GM23338 (cell line): ENCODE measurements at places on chromosomes 11 and 22.

GRCh38 chr11:46306296-46306853, 28.9 kb downstream of the CREB3L1 start:
- DNase-seq, result peak; percentile 44

- peak; percentile 39 for DNase-seq
Observed at GRCh38 chr11:68329978-68330699, 17.7 kb downstream of the LRP5 start.

- no peak for DNase-seq
Observed at GRCh38 chr11:128521682-128522054, 65.7 kb downstream of the ETS1 start.

DNA sequence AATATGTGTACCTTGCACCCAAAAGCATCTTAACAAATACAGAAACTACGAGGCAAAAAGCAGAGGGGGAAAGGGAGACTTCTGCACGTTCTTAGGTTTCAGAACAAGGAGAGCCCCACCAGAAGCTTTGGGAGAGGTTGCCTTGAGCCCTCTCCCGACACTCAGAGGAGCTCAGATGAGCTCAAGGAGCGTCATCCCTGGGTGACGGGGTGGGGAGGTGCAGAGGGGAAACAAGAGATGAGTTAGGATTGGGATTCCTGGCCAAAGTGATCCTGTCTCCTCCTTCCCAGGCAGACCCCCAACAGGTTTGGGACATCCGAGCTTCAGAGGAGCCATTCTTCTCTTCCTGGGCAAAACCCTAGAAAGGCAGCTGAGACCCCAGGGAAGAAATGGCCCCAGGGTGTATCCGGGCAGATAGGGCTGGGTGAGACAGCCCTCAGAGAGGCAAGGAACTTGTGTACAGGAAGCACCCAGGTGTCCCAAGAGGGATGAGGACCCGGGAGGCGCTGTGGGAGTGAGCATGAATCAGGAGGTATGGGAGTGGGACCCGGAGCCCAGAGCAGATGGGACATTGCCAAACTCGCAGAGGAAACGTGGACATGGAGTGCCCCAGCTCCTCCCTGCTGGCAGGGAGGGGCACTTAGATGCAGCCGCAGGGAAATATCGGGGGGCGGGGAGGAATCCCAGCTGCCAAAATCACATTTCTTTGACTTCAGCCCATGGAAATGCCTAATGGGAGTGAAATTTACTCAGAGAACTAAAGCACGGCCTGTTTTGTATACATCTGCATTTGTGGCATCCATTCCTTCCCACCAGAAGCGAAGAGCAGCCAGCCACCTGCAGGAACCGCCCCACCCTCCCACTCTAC, 12.4 kb downstream of the C1QTNF6 start:
- DNase-seq, result no peak

DNA sequence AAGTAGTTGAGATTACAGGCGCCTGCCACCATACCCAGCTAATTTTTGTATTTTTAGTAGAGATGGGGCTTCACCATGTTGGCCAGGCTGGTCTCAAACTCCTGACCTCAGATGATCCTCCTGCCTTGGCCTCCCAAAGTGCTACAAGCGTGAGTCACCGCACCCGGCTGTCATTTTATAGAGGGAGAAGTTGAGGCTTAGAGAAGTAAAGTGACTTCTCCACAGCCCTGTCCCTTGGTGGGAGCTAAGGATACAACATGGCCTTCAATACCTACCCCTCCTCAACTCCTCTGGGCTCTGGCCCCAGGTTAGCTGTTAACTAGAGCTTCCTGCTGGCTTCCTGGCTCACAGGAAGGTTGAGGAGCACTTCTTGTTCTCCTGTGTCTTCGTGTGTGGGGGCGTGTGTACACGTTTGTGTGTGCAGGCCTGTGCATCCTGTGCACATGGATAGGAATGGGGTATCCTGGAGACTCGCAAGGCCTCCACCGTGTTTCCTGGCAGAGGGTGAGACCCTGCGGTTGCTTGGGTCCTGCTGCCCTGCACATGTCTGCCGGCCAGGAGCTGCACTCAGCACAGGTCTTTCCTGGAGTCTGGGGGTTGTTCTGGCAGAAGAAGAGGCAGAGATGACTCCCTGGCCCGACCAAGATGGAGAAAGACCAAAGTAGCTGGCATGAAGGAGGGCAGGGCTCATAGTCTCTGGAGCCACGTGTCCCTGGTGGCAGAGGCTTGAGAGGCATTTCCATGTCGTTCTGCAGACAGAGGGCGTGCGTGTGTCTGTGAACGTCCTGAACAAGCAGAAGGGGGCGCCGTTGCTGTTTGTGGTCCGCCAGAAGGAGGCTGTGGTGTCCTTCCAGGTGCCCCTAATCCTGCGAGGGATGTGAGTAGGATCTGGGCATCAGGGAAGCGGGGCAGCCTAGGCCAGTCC, 2.4 kb downstream of the SIDT2 start:
- DNase-seq, result peak; percentile 95

GRCh38 chr11:79493555-79494171, 52.8 kb upstream of the TENM4 start:
- DNase-seq, result peak; percentile 97

- DNase-seq, result no peak
Observed at GRCh38 chr22:22565981-22566380, 6.9 kb upstream of the PRAME start.

- DNase-seq, result no peak
Observed at GRCh38 chr11:64118876-64119665, 46.8 kb downstream of the MACROD1 start.

DNA sequence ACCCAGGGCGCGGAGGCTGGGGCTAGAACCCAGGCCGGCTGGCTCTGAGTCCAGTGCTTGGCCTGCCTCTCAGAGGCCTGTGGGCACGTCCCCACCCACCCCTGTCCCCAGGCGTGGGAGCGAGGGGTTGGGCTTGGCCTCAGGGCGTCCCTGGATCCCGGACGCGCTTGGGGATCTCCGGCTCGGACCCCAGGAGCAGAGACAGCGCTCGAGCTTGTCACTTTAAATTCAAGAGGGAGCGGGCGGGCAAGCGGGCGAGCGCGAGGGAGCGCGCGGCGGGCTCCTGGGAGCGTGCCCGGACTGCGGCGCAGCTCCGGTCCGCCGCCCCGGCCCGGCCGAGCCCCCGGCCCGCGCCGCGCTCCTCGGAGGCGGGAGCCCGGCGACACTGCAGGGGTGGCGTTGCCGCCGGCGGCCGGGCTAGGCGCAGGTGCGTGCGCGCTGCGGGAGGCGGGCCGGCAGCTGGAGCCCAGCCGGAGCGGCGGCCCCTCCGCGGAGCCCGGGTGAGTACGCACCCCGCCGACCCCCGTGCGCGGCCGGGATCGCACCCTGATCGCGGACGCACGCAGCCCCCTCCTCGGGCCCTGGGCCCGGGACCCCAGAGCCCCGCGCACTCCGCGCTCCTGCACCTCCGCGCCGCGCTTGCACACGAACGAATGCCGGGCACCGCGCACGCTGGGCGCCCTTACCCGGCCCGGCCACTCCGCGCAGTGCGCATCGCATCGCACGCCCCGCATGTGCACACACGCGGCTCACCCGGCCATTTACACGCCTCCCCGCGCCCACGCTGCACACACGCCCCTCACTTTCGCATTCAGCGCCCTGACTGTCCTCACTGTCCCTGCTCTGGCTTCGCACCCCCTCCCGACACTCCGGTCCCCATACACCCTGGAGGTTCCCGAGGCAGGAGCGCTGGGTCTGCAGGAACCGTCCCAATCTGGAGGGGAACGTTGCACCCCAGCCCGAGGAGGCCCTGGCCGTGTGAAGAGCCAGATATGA, at the start of gene SYT12:
TSS of gene SYT12 (plus strand) at position 174 of the 996 bp plus-strand sequence. CDS start 7,011 bp downstream, outside the sequence.
- DNase-seq, result peak; percentile 69

DNA sequence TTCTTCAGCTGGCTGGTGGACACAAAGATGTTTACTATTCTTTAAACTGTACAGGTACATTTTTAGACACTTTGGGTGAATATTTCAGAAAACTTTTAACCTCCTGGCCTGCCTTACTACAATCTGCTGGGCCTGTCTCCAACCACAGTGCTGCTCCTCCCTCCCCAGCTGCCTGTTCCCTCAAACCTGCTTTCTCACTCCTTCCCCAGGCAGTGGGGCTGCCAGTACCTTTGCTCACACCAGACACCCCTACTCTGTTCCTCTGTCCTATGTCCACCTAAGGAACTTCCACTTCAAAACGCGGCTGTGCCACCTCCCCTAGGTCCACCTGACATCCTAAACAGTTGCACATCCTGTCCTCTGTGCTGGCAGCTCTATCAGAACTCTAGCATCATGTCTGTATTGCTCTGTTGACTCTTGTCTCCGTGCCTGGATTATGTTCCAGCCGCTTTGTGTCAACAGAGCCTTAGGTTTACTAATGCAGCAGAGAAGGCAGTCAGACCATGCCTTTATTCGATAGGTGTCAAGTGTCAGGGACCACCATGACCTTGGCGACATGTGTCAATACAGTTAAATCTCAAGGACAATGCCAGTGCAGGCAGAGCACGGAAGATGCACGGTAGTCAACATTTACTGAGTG, 13.4 kb downstream of the ZP1 start:
- DNase-seq, result no peak

- no peak for DNase-seq
Observed at GRCh38 chr11:2315395-2316168, 13.8 kb downstream of the TSPAN32 start.

DNA sequence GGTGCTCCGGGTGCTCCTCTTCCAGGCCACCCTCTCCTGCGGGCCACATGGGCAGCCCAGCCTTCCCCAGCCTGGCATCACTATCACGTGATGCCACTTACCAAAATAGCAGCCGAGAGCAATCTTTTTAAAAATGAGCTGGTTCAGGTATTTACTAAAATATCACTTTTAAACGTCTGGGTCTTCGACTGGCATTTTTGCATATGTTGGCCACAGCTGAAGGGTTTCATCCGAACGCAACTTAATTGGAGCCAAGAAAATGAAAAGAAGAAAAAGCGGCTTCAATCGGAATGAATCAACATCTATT, 94.6 kb upstream of the ANO1 start:
- DNase-seq, result no peak

GRCh38 chr11:35358391-35358790, 61.0 kb downstream of the SLC1A2 start:
- no peak for DNase-seq

GRCh38 chr11:118979434-118979833, 7.9 kb downstream of the FOXR1 start:
- peak; percentile 66 for DNase-seq

- DNase-seq, result no peak
Observed at GRCh38 chr22:20761536-20761935, 12.4 kb upstream of the SERPIND1 start.

GRCh38 chr11:70423523-70424505, 25.5 kb downstream of the CTTN start:
- DNase-seq, result peak; percentile 41

- DNase-seq, result peak; percentile 38
Observed at GRCh38 chr11:135074397-135074998, 662.5 kb upstream of the B3GAT1 start.

- peak; percentile 28 for DNase-seq
Observed at GRCh38 chr11:106133529-106133928, 56.1 kb downstream of the AASDHPPT start.

- no peak for DNase-seq
Observed at GRCh38 chr11:36035454-36035853, 91.6 kb downstream of the LDLRAD3 start.

- DNase-seq, result no peak
Observed at GRCh38 chr22:48659404-48659996, 1168.2 kb downstream of the BRD1 start.

DNA sequence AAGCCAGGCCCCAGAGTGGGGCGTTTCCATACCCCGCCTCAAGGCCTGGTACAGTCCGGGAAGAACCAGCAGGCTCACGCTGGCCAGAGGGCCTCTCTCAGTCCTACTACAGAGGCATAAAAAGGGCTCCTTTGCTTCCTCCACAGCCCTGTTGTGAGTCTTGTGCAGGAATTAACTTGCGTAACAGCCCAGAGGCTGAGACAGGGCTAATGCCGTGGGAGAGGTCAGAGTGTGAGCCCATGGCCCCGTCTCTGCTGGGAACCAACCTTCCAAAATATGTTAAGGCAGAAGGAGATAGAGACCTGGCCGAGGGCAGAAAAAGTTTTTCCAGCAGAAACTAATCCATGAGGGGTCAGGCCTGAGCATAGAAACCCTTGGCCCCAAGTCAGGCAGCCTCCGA, 19.9 kb upstream of the TMEM184B start:
- DNase-seq, result no peak

- no peak for DNase-seq
Observed at GRCh38 chr11:105027678-105028077, 4.7 kb upstream of the CASP5 start.

DNA sequence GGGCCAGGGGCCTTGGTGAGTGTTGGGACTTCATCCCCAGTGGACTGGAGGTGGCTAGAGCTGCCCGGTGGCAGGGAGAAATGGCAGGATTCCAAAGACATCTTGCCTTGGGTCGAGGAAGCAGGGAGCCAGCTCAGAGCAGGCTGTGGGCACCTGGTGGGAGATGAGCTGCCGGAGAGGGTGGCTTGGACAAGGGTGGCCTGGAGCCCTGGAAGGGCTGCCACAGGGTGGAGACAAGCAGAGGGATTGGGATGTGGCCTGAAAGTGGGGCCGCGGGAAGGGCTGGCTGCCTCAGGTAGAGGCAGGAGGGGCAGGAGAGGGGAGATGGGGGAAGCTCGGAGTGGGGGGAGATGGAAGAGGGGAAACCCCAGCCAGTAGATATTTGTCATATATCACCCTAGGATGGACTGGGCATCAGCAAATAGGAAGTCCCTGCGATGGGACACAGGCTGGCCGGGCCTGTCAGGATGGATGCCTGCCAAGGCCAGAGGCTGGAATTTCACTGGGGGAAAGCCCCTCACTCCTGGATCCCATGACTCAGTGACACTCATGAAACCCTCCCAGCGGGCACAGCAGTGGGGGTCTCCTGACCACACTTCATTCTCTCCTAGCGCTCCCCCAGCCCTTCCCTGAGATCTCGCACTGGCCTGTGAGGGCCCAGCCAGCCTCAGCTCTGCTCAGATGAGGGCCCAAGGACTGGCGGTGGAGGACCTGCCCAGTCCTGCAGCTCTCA, 72.0 kb upstream of the SHISAL1 start:
- DNase-seq, result no peak

GRCh38 chr11:1924181-1924580, 4.7 kb downstream of the TNNT3 start:
- no peak for DNase-seq

DNA sequence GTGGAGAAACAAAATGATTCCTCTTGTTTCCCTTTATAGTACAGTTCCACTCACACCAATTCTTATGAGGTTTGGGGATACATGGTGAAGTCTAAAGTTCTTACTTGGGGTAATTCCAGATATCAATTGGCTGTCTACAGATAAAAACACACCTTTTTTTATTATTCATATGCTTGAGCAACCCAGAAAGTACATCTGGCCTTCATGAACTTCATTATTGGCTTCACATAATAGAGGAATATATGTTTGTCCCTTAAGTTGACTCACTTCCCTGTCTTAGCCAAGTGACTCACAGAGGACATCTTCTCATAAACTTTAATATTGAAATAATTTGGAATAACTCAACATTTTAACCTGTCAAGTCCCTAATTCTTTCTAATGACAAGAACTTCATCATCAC, 36.3 kb upstream of the SOX6 start:
- no peak for DNase-seq

- no peak for DNase-seq
Observed at GRCh38 chr11:8369592-8370205, 106.0 kb upstream of the LMO1 start.

DNA sequence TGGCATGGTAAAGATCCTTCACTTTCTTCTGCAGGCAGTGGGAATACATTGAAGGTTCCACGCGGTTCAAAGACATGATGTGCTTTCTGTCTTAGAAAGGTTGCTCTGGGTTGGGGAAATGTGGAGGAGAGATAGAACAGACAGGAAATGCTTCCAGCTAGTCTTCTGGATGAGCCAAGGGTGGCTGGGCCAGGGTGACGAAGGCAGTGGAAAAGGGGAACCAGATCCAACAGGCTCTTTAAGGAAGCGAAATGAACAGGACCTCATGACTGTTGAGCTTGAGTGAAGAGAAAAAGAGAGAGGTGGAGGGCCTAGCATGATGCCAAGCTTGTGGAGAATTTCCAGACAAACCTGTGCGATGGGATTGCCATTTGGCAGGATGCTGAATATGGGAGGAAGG, 56.4 kb upstream of the LMO1 start:
- DNase-seq, result no peak
